Activated CD8-positive, alpha-beta memory T cell treated with anti-CD3 and anti-CD28 coated beads, Interleukin-2, amount 10 ng/mL, durations not matched to agents 7 days and 5 days (primary cell): ENCODE measurements at places on chromosomes 4 and X.

GRCh38 chr4:146098397-146098796 lies 77.1 kb upstream of the LSM6 start:
- no peak for DNase-seq

DNA sequence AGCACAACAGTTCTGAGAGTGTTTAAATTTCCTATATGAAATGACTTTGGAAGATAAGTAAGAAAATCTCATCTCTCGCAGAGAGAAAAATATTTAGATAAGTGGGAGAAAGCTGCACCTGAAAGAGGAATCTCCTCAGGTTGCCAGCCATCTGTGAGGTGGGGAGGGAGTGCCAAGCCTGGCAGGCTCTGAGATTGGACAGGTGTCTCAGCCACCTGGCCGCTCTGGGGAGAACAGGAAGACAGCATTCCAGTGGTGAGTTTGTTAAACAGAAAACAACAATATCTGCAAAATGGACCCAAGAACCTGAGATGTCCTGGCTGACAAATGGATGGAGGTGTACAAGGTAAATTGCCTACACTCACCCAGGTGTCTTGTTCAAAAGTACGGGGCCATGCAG lies 31.3 kb downstream of the EMCN start:
- DNase-seq = no peak

- DNase-seq = no peak
Observed at GRCh38 chr4:6782846-6783110, 251 bp downstream of the KIAA0232 start.

DNA sequence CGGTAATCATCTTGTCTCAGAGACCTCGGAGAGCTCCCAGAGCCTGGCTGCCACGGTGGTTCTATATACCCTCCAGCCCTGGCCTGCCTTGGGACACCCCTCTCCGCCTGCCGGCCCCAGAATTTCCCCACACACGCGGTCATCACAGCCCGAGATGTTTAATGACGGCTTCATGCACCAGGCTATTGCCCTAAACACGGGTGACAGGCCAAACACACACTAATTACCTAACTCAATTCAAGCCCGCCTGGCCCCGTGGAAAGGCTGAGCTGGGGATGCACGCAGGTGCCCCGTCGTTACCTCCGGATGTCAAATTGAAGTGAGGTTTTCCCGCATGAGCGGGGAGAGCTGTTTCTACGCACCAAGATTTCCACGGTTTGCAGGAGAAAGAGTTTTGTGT lies 72.9 kb upstream of the PPP2R3B start:
- DNase-seq = no peak

DNA sequence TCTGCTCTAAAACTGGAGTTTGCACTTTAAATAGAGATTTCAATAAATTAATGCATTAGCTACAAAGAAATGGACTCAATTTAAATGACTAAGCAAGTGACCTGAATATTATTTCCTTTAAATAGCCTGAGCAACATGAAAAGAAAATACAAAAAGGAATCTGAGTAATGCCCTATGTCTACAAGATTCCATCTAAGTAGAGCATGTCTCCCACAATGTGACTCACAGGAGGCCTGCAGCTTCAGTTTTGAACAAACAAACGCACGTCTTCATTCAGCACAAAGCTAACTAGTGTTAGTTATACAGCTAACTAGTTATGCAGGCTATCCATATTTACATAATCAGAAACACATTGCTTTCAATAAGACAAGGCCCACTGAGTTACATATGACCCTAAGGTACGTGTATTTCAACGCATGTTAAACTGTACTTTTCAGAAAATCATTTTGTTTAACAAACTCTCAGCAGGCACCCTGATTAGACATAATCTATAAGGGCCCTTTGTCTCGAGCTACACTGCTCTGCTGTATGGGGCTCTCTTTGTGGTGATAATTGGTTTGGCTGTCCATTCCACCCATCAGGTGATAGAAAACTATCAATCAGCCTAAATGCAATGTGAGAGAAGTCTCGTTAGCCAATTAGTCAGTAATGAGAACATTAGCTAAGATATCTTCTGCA lies 116.5 kb downstream of the MAML3 start:
- DNase-seq = no peak

GRCh38 chr4:3225936-3226335 lies 23.0 kb upstream of the MSANTD1 start:
- DNase-seq = no peak

GRCh38 chr4:77121736-77122240 lies 35.2 kb upstream of the CCNG2 start:
- no peak for DNase-seq

GRCh38 chrX:109857584-109858228 lies 124.6 kb upstream of the ACSL4 start:
- DNase-seq = no peak

GRCh38 chrX:138914767-138915166 lies 203.2 kb upstream of the FGF13 start:
- DNase-seq = no peak

- DNase-seq = no peak
Observed at GRCh38 chrX:15598026-15598425, 2.7 kb downstream of the ACE2 start.

DNA sequence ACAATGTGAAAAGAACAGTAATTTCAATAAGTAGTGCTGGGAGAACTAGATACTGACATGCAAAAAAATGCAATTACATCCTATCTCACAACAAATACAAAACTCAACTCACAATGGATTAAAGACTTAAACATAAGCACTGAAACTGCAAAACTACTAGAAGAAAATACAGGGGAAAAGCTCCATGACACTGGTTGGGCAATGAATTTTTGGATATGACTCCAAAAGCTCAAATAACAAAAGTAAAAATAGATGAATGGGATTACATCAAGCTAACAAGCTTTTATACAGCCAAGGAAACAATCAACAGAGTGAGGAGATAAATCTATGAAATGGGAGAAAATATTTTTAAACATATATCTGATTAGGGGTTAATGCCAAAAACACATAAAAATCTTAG lies 53.1 kb downstream of the ANKRD17 start:
- DNase-seq = no peak

GRCh38 chrX:108163333-108164082 lies 71.9 kb downstream of the ATG4A start:
- no peak for DNase-seq

- no peak for DNase-seq
Observed at GRCh38 chrX:123493857-123494256, 239.0 kb downstream of the THOC2 start.

- no peak for DNase-seq
Observed at GRCh38 chr4:78711676-78712075, 64.5 kb upstream of the BMP2K start.

- DNase-seq = no peak
Observed at GRCh38 chr4:185219551-185220344, 10.3 kb downstream of the SNX25 start.

GRCh38 chr4:4541661-4542570 lies at the start of gene STX18:
Gene STX18 (minus strand): TSS chr4:4542048. CDS start chr4:4541964, 84 bp downstream.
- peak; percentile 89 for DNase-seq

- no peak for DNase-seq
Observed at GRCh38 chrX:4935846-4936245, 1222.4 kb upstream of the PRKX start.

DNA sequence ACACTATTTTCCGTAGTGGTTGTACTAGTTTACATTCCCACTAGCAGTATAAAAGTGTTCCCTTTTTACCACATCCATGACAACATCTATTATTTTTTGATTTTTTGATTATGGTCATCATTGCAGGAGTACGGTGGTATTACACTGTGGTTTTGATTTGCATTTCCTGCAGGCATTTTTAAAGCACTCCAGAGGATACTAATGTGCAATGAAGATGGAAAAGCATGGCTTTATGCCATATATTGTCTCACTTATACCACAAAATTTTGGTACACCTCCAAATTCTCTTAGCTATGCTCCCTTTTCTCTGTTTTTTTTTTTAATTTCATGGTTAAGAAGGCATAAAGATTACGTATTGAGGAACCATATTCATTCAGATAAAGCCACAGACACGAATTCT lies 35.1 kb upstream of the NPY2R start:
- no peak for DNase-seq

DNA sequence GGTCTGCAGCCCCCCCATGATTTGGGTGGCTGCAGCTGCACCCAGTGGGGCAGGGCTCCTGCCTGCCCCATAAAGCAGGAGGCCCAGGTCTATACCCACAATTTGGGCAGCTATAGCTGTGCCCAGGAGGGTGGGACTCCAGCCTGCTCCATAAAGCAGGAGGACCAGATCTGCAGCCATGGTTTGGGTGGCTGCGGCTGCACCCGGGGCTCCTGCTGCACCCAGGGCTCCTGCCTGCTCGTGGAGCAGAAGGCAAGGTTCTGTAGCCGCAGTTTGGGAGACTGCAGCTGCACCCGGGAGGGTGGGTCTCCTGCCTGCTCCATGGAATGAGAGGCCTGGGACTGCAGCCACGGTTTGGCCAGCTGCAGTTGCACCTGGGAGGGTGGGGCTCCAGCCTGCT lies 81.1 kb downstream of the ATRX start:
- DNase-seq = no peak

- DNase-seq = no peak
Observed at GRCh38 chr4:56288663-56289062, 98.6 kb downstream of the AASDH start.

DNA sequence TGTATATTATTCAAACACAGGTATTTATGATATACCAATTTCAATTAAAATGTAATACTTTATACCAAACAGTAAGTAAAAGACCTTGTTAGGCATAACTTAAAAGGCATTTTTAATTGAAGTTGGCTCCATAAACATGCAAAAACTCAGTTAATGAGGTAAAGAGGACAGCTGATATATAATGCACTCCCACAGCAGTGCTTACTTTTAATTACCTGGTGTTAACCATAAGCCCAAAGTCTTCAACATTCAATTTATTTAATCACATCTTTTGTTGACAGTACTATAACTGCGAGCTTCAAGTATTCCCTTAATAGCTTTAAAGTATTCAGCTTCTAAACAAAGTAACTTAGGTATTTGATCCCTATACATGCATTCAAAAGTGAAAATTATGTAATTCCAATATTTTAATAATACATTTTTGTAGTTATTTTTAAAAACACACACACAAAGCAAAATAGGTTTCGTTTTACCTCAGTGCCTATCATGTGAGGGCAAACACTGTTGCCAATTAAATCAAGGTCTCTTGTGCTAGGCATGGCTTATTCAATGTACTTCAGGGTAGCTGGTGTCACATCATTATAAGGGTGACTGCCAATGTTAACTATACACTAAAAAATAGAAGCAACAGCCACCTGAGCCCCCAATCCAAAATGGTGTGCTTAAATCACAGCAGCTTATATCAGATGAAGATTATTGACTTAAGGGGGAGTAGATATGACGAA lies 197.1 kb downstream of the LRBA start:
- DNase-seq = no peak

GRCh38 chrX:129574214-129574613 lies 34.2 kb downstream of the OCRL start:
- no peak for DNase-seq

DNA sequence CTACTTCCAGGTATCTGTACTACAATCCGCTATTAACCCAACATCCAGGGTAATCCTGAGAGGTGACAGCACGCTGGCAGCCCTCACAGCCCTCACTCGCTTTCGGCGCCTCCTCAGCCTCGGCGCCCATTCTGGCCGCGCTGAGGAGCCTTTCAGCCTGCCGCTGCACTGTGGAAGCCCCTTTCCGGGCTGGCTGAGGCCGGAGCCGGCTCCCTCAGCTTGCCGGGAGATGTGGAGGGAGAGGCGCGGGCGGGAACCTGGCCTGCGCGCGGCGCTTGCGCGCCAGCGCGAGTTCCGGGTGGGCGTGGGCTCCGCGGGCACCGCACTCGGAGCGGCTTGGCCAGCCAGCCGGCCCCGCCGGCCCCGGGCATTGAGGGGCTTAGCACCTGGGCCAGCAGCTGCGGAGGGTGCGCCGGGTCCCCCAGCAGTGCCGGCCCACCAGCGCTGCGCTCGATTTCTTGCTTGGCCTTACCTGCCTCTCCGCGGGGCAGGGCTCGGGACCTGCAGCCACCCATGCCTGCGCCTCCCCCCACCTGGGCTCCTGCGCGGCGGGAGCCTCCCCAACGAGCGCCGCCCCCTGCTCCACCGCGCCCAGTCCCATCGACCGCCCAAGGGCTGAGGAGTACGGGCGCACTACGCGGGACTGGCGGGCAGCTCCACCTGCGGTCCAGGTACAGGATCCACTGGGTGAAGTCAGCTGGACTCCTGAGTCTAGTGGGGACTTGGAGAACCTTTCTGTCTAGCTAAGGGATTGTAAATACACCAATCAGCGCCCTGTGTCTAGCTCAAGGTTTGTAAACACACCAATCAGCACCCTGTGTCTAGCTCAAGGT lies 87.3 kb downstream of the PRSS12 start:
- no peak for DNase-seq

GRCh38 chr4:57132743-57133137 lies 22.6 kb upstream of the IGFBP7 start:
- no peak for DNase-seq

GRCh38 chrX:15594371-15594770 lies 6.4 kb downstream of the ACE2 start:
- DNase-seq = no peak

GRCh38 chrX:81082649-81083048 lies 119.1 kb downstream of the HMGN5 start:
- DNase-seq = no peak

GRCh38 chr4:152325831-152326230 lies 210.1 kb downstream of the FBXW7 start:
- no peak for DNase-seq

GRCh38 chr4:70925418-70925817 lies 23.2 kb downstream of the MOB1B start:
- DNase-seq = no peak

GRCh38 chrX:24759786-24760185 lies 66.1 kb downstream of the POLA1 start:
- no peak for DNase-seq

DNA sequence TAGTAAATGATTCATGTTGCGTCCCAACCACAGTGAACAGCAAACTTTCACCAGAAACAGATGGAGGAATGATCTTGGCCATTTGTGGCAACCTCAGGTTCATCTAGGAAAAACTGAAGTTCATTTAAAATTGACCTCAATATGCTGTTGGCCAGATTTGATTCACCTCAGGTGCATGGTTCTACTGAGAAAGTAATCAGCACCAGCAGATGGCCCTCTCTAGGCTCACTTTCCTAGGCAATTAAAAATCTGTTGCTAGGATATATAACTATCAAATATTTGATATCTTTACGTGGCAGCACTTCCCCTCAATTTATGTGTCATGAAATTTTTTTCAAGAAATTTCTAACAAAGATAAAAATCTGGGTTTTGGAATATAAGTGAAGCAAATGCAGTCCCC lies 344.7 kb downstream of the GALNTL6 start:
- DNase-seq = no peak

DNA sequence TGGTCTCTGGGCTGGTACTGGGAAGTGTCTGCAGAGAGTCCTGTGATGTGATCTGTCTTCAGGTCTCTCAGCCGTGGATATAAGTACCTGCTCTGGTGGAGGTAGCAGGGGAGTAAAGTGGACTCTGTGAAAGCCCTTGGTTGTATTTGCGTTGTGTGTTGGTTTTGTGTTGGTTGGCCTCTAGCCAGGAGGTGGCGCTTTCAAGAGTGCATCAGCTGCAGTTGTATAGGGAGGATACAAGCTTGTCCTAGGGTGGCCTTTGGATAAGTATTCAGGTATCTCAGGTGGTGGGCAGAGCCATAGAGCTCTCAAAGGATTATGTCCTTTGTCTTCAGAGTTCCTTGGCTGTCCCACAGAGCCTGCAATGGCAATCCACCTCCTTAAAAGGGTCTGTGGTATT lies 111.6 kb downstream of the MAGEB17 start:
- no peak for DNase-seq

- no peak for DNase-seq
Observed at GRCh38 chrX:85303544-85303943, 59.8 kb downstream of the ZNF711 start.
